ENCODE measurements at places on chromosomes 1 and 21. TPM values are rescaled to one million over a fixed set of nuclear protein-coding genes. Genes with fewer than 3 reads are reported as not detected.

C4BPB gene
- total RNA-seq, result 0.30 TPM

LCE2A gene
- 1.2 TPM for total RNA-seq

SAMSN1 gene
- total RNA-seq, result 9.6 TPM

SLC22A15 gene
- 4.0 TPM for total RNA-seq

RBBP5 gene
- 14.0 TPM for total RNA-seq

ITLN2 gene
- not detected for total RNA-seq

RABGAP1L gene
- 54.4 TPM for total RNA-seq

ATAD3C gene
- 0.39 TPM for total RNA-seq

ARHGAP30 gene
- total RNA-seq, result 7.9 TPM

Measured in skin of body (tissue), 3 donors.